ENCODE measurements at places on chromosomes 11 and 22.

GRCh38 chr11:71281831-71282230, 29.5 kb upstream of the SHANK2 start:
- no peak for DNase-seq

- no peak for DNase-seq
These were observed 80.7 kb upstream of the MPPED2 start for GRCh38 chr11:30666817-30667216.

DNA sequence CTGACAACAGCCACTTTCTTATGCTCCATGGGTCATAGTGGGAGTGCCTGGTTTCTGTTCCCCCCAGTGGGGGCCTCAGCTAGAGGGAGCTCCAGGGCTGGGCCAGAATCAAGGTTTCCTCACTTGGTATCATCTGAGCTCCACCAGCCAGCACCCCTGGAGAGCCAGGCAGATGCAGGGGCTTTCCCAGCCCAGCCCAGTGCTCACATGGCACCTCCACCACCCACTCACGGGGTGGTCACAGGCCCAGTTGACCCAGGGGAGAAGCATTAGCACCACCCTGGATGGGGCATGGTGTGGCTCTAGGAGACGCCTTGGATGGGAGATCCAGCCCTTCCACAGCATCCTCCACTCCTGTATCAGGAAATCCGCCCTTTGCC, 24.1 kb upstream of the WNT7B start:
- no peak for DNase-seq

- no peak for DNase-seq
These were observed 5.2 kb downstream of the PACS1 start for GRCh38 chr11:66075273-66075672.

DNA sequence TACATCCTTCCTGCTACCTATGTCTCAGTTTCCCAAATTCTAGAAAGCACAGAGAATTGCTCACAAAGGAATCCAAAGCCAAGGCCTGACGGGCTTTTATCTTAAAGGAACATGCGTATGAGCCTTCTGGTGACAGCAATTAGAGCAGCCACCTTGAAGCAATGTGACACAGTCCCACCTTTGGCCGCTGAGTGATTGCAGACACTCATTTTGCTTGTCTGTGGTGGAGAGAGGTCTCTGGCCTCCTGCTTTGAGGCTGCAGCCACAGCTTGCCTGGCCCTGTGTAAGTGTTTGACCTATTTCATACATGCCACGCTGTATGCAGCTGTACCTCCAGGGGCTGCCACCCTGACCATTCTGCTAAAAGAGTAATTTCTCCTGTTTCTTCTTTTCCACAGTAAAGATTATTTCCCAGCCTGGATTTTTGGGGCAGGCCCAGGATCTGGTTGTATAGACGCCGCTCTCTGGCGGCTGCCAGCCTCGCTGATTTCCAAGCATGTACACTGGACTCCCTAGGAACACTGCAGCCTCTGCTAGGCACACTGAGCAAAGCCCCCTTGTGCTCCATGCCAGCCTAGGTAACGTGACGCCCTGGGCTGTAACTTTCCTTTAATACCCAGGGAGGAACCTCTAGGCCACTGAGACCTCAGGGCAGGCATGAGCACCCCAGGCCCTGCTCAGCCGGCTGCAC, 1.1 kb upstream of the TMA7B start:
- no peak for DNase-seq

DNA sequence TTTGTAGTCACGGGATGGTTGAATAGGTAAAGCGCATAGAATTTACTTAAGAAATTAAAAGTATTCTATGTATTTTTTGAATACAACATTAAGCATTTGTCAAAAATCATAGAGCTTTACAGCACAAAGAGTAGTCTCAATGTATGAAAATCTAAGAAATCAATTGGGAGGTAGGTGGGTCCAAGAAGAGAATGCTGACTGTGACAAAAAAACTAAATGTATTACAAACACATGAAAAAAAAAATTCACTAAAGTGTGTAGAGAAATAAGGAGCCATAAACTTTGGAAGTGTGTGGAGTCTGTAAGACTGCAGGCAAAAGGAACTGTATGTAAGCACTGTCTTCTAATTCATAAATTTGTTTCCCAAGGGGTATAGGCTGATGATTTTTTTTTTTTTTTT, 558.3 kb downstream of the JRKL start:
- DNase-seq: no peak

- no peak for DNase-seq
These were observed 121.7 kb downstream of the FEZ1 start for GRCh38 chr11:125374398-125374797.

DNA sequence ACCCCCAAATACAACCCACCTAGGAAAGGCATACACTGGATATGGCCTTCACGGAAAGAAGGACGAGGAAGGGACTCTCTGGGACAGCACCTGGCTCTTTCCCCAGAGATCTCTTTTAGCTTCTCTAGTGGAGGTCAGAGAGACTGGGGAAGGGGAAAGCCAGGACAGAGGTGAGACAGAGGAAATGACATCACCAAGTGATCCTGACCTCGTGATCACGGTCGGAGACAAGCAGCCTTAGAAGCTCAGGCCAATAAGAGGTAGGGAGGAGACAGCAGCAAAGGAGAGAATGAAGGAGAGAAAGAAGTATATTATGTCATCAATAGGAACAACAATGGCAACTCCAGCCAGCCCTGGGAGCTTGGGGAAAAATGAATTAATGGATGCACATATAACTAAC, 15.4 kb upstream of the TMPRSS13 start:
- DNase-seq: no peak

DNA sequence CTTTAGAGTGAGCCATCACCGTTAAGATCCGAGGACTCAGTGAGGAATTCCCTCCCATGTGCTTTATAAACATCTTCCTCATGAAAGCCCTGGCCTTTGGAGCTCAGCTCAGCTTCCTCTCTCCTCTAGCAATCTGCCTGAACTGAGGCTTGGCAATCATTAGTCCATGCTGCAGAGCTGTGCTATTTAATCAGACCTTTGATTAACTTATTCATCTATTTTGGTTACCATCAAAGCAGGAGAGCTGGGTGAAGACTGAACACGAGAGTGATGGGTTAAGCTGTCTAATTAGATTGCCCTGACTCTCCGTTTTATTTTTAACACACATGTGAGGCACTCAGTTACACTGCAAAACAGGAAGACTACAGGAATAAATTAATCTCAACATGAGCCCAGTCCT, 351.3 kb downstream of the LARGE1 start:
- DNase-seq: no peak

GRCh38 chr22:37176464-37177061, 11.5 kb downstream of the C1QTNF6 start:
- DNase-seq: no peak

DNA sequence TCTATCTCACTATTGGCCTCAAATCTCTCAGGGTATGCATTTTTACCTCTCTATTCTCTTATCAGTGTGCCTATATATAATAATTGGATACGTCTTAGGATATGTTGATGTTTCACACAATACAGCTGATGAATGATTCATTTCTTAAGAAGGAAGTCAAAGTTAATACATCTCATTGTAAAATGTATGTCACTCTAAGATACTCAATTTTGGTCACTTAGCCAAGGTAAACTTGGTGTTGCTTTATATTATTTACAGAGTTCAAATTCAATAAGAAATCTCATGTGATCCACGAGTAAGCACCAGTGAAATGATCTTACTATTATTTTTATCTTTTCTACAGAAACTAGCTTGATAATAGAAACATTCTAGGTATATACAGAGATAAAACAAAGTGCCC, 1266.5 kb downstream of the JRKL start:
- no peak for DNase-seq

DNA sequence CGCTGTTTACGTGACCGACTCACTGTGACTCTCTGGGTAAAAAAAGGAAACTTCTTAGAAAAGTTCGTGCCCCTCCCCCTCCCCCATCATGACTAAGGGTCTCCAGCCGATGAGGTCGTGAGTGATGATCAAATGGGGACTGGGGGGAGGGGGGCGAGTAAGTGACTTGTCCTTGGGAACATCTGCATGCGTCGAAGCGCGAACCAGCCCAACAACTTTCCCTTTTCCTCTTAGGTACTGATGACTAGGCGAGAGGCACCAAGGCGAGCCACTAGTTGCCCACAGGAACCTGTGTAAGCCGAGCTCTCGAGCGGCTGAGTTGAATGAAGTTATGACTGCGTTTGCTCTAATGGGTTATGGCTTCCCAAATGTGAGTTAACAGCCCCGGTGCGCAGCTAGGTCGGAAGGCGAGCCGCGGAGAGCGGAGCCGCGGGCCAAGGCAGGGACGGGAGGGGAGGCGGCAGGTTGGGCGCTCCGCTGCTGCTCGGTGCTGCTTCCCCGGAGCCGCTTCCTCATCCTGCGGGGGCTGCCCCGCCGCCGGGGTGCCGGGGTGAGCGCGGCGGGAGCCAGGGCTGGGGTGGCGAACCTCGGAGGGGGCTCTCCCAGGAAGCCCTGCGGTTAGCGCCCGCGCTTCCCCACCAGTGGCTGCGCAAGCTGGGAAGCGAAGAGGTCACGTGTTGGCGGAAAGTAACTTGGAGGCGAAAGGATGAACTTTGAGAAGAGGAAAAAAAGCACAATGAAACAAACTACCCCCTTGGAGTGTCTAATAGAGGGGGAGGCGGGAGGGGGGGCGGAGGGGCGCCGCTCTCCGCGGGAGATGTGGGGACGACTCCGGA, 22.1 kb upstream of the BDNF start:
- no peak for DNase-seq

- no peak for DNase-seq
These were observed 35.6 kb upstream of the TCF20 start for GRCh38 chr22:42306010-42306409.

GRCh38 chr11:123152951-123153350, 42.1 kb downstream of the CLMP start:
- no peak for DNase-seq

- DNase-seq: no peak
These were observed 23.8 kb downstream of the FLRT1 start for GRCh38 chr11:64059339-64060140.

DNA sequence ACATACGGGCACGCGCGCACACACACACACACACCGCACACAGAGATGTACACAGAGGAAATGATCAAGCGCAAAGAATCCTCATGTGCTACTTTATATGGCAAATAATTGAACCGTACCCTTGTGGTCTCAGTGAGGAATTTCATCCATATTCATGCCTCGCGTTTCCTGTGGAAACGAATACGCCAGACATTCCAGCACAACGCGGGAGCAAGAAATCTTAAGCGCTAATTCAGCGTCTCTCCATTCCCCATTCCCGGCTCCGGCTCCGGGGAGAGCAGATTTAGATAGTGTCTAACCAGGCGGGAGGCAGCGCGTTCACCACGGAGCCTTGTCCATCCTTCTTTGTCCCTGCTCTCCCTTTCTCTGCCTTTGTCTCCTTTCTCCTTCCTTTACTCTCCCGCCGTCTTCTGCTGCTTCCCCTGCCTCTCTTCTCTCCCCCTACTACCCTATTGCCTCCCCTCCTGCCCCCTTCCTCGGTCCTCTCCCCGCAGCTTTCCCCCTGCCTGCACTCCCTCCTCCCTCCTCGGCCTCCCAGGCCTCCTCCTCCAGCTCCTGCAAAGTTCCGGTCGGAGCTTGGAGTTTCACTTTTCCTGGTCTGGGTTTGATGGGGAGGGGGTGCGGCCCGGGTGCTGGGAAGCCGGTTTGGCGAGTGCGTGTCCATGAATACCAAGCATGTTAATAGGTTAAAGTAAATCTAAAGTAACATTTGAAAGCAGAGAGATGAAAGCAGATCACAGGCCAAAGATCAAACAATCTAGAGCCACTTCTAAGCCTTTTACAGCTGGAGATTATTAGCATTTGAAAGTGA, 579.3 kb downstream of the BUD13 start:
- no peak for DNase-seq

GRCh38 chr22:21045585-21046294, at the start of gene LRRC74B:
LRRC74B (plus strand) TSS chr22:21045946; CDS start chr22:21045987, 41 bp downstream.
- peak; percentile 63 for DNase-seq

DNA sequence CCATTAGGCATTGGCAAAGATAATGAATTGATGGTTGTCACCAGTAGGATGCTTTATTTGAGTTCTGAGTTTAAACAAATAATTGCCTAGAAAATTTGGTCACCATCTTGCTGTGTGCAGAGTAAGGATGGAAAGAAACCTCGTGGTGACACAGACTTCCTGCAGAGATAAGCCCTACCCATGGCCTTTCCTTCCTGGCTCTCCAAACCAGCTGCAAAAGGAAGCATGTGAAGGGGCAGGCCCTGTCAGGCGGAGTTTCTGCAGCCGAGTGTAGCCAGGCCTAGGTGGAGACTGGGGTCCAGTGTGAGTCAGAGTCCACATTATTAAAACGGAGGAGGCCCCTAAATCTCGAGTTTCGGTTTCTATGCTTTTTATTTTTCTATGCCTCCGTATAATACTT, 83.1 kb upstream of the ADSL start:
- no peak for DNase-seq

- no peak for DNase-seq
These were observed 22.9 kb upstream of the THY1 start for GRCh38 chr11:119445850-119446249.

GRCh38 chr11:130260080-130260627, 54.6 kb downstream of the ZBTB44 start:
- DNase-seq: no peak

Measured in T-helper 1 cell (primary cell).